ENCODE measurements at places on chromosomes 12 and 14.

DNA sequence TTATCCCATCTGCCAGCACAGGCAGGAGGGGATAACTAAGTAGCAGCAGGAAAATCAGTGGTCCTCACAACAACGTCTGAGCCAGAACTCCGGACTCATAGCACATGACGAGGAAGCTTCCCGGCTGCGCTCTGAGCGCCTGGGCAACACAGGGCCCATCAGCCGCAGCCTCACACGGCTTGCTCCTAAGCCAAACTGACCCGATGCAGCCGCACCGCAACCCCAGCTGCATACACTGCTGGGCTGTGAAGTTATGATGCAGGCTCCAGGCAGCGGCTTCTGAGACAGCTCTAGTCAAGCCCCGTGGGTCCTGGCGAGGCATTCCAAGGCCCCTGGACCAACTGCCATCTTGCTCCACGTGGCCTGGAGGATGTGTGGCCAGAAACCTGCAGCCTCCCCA, 28.1 kb downstream of the ZFYVE21 start:
- no peak for DNase-seq

GRCh38 chr14:64698903-64699302, 5.3 kb upstream of the PLEKHG3 start:
- no peak for DNase-seq

DNA sequence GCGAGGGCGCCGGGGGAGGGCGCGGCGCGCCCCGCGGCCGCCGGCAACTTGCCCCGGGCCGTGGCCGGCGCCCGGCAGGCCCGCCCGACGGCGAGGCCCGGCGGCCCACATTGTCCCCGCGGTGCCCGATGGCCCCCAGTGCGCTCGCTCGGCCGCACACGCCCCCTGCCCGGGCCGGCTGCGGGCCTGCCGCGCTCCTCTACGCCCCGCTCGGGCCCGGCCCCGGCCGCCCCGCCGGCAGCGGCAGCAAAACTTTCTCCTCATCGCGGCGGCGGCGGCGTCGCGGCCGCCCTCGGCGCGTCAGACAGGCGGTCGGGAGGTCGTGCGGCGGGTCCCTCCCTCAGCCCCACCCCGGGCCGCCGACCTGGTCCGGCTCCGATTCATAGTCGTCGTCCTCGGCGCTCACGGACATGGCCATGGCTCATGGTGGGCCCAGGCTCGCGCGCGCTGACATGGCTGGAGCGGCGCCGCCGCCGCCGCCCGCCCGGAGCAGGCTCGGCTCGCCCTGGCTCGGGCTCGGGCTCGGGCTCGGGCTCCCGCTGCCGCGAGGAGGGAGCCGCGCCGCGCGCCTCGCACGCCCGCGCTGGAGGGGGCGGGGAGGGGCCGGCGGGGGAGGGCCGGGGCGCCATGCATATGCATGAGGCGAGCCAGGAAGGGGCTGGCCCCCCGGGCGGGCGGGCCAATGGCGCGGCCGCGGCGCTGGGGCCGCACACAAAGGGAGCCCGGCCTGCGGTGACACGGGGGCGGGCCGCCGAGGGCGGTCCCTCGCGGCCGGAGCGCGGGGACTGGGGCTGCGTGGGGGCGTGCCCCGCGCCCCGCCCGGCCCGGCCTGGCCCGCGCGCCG, 67.1 kb downstream of the RNF34 start:
- peak; percentile 96 for DNase-seq

DNA sequence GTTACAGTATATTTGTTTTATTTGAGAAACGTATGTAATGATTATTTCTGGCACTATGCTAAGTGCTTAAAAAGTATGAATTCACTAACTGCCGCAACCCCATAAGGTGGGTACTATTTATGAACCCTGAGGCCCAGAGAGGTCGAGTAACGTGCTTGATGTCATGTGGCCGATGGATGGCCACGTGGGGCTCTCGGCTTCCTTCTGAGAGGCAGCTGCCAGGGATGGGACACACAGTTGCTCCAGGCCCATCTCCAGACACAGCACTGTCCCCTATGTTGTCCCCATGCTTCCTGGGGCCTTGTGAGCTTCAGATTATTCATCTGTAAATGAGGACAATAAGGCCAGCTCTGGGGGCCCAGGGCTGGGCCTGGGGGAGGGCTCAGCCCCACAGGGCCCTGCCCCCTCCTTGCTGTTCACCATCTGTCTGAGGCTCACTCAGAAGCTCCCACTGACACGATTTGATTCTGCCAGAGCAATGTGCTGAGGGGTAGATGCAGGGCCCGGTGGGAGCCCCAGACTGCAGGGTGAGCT, 115.0 kb downstream of the CALM1 start:
- no peak for DNase-seq

GRCh38 chr12:131910302-131911027, 16.0 kb downstream of the ULK1 start:
- no peak for DNase-seq

DNA sequence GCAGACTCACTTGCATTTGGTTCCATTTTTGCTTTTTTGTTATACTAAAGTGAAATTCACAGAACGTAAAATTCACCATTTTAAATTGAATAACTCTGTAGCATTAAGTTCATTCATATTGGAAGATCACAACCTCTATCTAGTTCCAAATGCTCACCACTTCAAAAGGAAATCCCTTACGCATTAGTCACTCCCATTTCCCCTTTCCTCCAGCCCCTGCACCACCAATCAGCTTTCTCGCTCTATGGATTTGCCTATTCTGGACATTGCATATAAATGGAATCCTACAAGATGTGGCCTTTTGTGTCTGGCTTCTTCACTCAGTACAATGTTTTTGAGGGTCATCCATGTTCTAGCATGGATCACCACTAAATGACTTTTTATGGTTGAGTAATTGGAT, 294.5 kb downstream of the KSR2 start:
- no peak for DNase-seq

DNA sequence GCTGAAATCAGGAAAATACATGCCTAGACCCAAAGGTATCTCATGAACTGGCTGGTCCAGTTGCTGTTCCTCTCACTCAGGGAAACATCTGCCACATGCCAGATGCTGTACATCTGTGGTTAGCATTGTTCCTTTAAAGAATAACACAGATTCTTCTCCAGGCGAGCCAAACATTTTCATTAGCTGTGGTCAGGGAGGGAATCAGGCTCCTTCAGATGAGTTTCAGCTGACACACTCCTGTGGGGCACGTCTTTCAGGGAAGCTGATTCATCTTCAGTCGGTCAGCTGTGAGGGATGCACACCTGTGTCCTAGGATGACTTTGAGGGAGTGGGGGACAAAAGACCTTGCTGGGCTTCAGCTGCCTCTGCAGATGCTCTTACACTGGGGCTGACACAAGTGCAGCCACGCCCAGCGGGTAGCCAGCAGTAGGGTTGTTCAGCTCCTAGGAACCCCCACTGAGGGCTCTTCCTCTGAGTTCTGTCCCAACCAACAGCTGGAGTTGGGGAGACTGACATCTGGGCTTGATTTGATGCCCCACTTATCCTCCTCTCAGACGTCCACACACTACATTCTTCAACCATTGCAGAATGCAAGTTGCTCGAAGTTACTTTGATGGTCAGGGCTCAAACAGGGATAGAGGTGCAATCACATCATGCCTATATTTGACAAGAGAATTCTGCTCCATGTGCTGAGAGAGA, 155.0 kb downstream of the NUAK1 start:
- peak; percentile 66 for DNase-seq

- peak; percentile 22 for DNase-seq
Measured at GRCh38 chr14:69044965-69045555, 66.0 kb upstream of the ACTN1 start.

- no peak for DNase-seq
Measured at GRCh38 chr14:64938972-64939816, 3.4 kb downstream of the GPX2 start.

GRCh38 chr14:94043111-94043755, 17.1 kb downstream of the OTUB2 start:
- DNase-seq: no peak

- DNase-seq: no peak
Measured at GRCh38 chr14:25231004-25231403, 181.1 kb upstream of the STXBP6 start.

GRCh38 chr12:113896194-113896593, 69.9 kb downstream of the RBM19 start:
- no peak for DNase-seq

DNA sequence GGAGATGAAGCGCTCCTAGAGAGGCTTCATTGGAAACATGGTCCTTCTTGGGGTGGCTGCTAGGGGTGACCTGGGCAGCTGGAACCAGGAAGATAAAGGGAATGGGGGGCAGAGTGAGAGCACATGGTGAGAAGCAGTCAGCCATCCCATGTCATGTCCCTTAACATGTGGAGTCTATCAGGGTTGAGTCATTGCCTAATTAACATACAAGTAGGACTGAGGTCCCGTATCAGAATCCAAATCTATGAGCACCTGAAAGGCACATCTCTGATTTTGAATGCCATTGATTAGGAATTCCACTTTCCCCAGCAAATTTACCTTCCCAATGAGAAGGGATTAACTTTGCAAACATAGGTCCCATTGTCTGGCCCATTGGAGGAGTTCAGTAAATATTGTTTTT, 20.3 kb upstream of the PPP1R1A start:
- DNase-seq: no peak

DNA sequence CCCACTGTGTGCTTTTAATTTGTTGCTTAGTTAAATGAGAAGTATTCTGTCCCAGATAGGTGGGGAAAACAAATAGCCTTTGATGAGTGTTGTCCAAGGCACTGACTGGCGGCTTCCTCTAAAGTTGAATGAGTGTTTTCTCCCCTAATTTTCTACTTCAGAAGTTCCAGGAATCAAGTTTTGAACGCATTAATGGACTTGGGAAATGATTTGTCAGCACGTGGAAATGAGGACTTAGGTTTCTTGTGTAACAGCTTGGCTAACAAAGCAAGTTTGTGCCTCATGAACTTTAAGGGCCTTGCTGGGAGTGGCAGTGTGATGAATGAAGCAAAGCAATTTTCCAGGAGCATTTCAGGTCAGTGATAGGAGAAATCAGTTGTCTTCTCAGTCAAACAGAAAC, 56.9 kb downstream of the LIN52 start:
- DNase-seq: no peak

- no peak for DNase-seq
Measured at GRCh38 chr14:76930549-76930948, 98.0 kb downstream of the IRF2BPL start.

DNA sequence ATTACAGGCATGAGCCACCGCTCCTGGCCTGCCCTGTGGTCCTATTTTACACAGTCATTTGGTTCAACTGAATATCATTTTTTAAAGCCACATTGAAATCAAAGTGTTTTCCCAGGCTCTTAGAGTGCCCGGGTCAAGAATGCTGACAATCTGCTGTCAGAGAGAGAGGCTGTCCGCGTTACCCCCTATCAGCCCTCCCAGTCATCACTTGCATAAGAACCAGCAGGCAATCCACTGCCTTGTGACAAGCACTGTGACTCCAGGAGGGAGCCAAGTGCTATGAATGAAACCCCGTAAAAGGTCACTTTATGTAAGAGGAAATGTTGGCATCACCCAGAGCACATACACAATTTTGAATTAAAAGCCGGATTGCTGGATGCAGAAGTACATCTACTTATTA, 13.5 kb downstream of the PHLDA1 start:
- no peak for DNase-seq

DNA sequence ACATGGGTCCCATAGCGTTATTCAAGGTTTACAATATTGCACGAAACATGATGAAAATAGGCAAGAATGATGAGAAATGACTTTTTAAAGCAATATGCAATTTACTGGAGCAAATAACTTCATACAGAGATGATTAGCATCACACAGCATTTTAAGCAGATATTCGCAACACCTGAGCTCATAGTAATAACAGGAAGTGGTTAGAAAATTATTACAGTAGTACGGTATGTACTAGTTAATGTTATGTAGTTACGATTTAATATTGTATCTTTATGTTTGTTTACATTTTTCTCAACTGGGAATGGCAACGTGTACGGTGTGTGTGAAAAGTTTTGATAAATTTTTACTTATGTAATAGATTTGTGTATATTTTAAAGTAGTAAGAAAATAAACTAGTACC, 102.6 kb downstream of the OSBPL8 start:
- DNase-seq: no peak

- DNase-seq: peak; percentile 20
Measured at GRCh38 chr12:58443273-58443980, 476.9 kb downstream of the LRIG3 start.

- DNase-seq: no peak
Measured at GRCh38 chr14:67764496-67764895, 51.9 kb downstream of the ZFYVE26 start.

DNA sequence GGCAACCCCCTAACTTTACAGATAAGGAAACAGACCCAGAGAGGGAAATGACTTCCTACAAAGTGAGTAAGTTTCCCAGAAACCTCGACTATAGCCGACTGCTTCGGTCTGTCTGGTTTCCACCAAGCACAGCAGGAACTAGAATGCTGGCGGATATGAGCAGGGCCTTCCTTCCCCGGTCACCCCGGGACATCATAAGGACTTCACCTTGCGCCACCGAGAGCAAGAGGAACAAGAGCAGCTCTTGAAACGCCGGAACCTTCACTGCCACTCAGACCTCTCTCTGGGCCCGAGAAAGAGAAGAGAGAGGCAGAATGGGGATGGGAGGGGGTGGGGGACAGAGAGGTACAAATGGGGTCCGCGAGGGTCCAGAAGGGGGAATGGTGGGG, 29.4 kb upstream of the GPR68 start:
- no peak for DNase-seq

GRCh38 chr12:104890476-104891096, 67.5 kb downstream of the SLC41A2 start:
- no peak for DNase-seq

GRCh38 chr12:62613081-62613480, 146.5 kb downstream of the MON2 start:
- DNase-seq: no peak

DNA sequence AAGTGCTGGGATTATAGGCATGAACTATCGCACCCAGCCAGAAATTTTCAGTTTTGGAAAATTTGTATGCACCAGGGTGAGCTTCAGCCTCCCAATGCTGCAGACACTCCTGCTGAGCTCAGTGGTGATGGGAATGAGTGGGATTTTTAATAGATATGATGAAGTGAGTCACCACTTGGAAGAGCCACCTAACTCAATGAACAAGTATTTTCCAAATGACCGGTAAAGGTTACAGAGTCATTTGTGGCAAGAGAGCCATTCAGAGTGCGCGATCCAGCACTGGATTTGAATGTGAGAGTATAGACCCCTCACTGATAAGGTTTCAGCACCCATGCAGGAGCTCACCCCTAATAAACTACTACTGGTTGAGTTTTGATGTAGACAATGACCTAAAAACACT, 100.7 kb downstream of the PPP2R5C start:
- peak; percentile 35 for DNase-seq

DNA sequence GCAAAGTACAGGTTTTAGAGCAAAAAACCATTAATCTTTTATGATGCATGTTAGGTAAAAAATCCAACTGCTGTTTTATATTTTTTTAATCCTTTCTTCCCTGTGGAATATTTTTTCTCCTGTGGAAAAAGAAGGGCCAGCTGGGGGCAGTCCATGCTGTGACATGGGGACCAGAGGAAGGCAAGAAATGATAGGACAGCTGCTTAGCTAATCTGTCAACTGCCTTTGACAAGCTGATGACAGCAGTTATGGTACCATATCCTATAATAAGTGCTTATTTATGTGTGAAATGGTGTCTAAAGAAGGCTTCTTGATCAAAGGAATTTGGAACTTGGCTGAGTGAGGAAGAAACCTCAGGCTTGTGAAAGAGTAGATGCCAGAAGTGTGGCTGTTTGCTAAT, 452.4 kb upstream of the NOVA1 start:
- no peak for DNase-seq
